ENCODE measurements at places on chromosomes 7 and 10.

DNA sequence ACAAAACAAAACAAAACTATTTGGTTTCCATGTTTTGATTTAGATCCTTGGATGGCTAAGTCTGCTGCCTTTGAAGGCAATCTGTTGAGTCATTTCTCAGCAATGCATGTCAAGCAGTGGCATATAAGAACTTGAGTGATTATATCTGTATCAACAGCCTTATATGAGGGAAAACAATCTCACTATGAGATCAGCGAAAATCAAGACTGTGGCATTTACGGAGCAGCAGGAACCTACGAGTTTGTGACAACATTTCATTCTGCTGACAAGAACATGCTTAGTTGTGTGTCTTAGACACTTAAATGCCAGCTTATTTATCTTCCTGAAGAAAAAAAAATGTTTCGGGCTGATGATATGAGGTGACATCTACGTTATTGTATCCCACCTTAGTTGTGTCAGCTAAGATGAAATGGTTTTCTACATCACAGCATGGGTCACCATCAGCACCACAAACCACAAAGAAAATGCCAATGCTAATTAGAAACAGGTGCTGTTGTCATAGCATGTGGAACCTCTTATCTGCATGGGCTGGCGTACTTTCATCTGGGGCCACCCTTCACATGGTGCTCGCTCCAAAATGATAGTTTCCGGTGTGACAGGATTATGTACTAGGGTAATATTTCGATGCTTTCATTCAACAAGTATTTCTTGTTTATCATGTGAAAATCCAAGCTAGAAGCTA, 1085.5 kb downstream of the SORCS1 start:
- peak; percentile 49 for DNase-seq

- no peak for DNase-seq
These were observed 35.3 kb upstream of the ZNF92 start for GRCh38 chr7:65338346-65338745.

GRCh38 chr7:147803606-147804005, 787.0 kb upstream of the C7orf33 start:
- DNase-seq: no peak

DNA sequence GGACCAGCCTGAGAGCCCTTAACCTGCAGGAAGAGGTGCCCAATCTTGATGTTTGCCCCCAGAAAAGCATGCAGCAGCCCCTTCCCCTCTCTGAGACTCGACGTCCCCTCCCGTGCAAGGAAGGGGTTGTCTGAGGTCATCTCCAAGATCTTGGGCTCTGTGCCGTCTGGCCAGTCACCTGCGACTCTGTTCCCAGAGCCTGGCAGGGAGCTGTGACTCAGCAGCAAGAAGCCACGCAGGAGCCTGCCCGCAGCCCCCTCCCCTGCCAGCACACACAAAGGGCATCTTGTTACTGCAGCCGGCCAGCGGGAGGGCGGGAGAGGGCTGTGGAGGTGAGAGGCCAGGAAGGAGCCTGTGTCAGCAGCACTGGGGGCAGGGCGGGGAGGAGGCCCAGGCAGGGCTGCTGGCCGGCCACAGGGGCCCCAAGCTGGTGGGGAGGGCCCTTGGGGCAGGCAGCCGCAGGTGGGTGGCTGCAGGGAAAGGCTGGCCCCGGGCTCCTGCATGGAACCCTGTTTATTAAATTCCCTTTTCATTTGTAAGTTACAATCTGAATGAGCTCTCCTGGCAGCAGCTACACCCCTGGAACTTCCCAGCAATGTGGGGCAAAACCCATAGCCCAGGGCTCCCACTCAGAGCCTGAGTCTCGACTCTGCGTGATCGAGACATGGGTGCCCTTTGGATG, 103.7 kb upstream of the ZMIZ1 start:
- DNase-seq: peak; percentile 34

GRCh38 chr10:44723082-44723481, 188.1 kb upstream of the TMEM72 start:
- no peak for DNase-seq

DNA sequence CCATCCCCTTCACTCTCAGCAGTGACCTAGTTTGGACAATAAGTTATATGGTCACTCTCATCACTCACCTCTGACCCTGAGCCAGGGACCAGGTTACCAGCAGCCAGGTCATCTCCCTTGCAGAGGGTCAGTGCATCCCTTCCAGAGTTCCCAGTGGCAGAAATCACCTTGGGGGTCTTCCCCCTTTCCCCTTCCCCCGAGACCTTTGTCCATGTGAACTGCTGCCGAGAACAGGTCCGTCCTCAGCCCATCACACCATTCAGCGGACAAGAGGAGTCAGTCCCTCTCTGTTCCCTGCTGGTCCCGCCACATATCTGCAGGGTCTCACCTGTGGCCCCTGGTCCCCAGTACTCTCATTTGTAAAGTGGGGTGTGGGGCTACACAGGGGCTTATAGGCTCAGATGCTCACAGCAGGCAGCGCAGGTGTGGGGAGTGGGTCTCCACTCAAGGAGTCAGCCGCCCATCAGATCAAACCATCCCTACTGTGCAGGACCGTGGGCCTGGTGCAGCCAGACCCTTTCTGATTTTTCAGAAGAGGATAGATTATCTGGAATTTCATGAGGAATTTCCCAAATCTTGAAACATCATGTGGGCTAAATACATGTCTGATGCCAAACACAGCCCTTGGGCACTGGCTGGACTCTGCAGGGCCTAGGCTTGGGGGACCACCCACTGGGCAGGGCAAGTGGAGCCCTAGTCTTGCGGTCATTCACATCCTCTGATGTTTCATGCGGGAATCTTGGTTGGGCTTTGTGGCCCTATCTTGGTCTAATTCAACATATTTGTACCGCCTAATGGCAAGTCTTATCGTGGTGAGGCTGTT, 6.5 kb downstream of the DEPP1 start:
- no peak for DNase-seq

DNA sequence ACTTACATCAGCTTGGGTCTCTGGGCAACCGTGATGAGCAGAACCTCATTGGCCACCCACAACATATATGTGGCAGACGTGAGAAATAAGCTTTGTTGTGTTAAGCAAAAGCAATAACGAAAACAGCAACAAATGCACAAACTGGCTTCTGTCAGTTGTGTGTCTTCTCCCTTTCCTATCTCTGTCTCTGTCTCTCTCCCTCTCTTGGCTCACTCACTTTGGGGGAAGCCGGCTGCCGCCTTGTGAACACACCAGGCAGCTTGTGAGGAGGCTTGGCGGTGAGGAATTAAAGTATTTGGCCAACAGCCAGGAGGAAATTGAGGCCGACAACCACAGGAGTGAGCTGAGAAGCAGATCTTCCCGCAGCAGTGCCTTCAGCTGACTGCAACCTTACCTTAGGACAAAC, 21.9 kb upstream of the CDCA7L start:
- DNase-seq: no peak

DNA sequence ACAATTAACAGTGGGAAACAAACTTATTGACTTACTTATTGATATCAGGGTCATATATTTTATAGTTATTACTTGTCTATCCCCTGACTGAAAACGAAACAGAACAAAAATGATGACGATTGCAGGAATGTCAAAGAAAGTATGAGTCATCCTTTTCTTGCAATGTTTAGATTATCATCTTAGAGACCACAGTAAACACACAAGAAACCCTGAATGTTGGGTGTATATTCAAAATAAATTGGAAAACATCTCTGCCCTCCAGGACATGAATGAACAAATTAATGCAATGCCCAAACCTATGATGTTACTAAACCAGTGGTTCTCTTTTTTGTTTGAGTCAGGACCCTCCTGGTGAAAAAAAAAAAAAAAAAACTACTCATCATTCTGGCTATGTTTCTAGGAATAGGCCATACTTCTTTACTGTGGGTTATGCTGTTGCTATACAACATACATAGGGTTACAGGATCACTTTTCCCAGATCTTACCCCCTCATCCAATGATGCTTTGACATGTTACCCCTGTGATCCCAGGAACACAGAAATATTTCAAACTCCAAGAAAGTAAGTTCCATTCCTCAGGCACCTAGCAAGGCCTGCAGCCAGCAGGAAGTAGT, 623.4 kb upstream of the IGFBP3 start:
- peak; percentile 77 for DNase-seq

GRCh38 chr7:52074071-52074470, 757.5 kb upstream of the COBL start:
- DNase-seq: no peak

GRCh38 chr10:78578929-78579328, 489.8 kb upstream of the ZMIZ1 start:
- DNase-seq: no peak

DNA sequence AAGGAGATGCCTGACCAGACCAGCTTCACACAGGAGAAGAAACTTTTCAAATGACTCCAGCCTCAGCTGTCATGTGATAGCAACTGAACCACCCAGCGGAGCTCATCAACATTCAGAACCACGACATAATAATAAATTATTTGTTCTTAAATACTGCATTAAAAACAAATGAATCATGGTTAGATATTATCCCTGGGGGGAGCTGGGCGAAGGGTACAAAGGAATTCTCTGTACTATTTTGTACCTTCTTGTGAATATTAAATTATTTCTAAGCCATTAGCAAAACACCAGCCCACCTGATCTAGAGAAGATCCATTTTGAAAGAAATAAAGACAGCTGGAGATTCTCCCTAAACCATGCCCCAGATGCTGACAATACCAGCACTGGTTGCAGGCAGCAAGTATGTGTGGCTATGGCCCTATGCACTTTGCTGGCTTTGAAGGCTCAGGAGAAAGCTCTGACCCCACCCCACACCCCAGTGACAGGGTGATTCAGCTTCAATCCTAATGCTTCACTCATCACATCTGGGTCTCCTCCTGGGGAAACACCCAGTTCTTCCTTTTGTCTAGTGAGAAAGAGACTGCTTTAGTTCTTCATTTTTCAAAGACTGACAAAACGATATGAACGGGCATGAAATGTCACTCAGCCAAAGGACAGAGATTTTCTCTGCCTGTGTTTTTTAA, 45.5 kb upstream of the NKX2-3 start:
- DNase-seq: no peak

- no peak for DNase-seq
These were observed 22.8 kb upstream of the SAMD8 start for GRCh38 chr10:75088640-75089039.

- DNase-seq: no peak
These were observed 44.5 kb downstream of the CAMK1D start for GRCh38 chr10:12393831-12394230.

GRCh38 chr10:122495406-122496340, 34.3 kb downstream of the HTRA1 start:
- DNase-seq: no peak

DNA sequence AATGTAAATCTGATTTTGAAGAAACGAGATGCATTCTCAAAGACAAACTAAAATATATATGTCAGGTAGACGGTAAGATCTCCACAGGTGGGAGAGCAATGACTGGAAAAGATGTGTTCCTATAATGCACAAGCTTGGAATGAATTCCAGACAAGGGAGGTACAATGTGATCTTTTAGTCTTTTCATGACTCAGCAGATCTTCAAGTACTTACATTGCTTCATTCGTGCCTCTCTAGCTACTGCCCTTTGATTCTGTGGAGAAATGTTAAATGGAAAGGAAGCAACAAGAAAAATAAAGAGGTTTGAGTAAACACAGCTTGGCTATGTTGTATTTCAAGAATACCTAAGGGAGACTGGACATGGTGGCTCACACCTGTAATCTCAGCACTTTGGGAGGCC, 106.6 kb downstream of the GAD2 start:
- DNase-seq: no peak

DNA sequence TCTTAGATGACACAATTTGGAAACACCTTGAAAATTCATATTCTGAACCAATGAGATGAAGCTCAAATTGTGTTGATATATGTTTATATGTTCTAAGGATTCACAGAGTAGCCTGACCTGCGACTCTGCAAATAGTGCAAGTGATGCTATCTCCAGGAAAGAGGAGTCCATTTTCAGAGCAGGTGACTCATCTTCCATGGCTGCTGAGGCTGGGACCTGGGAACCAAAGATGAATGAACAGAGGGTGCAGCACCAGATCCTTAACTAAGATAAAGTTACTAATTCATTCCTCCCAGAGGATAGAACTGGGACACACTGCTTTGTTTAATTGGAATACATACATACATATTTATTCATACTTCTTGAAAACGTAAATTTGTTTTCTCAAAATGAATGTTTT, 240.6 kb upstream of the SEMA3C start:
- DNase-seq: peak; percentile 71

GRCh38 chr10:32139223-32140073, 83.2 kb upstream of the KIF5B start:
- DNase-seq: peak; percentile 95

- peak; percentile 51 for DNase-seq
These were observed 866 bp downstream of the CNOT4 start for GRCh38 chr7:135508883-135509588.

GRCh38 chr7:107792364-107792763, 10.7 kb downstream of the SLC26A3 start:
- DNase-seq: no peak

DNA sequence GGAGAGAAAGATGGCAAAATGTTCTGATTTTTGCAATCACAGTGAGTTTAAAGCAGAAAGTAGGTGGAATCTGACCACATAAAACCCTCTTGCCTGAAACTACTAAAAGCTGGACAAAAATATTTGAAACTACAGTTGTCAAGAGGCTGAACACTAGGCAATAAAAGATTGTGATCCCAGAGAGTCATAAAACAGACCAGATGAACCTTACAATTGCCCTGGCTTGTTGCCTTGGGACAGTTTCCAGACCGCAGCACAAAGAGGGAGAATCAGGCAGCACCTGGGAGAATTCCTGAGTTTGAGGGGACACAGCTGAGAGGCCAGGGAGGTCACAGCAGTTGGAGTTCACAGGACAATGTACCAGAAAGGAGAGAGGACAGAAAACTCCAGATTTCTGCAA, 107.3 kb upstream of the NANOS1 start:
- peak; percentile 6 for DNase-seq

DNA sequence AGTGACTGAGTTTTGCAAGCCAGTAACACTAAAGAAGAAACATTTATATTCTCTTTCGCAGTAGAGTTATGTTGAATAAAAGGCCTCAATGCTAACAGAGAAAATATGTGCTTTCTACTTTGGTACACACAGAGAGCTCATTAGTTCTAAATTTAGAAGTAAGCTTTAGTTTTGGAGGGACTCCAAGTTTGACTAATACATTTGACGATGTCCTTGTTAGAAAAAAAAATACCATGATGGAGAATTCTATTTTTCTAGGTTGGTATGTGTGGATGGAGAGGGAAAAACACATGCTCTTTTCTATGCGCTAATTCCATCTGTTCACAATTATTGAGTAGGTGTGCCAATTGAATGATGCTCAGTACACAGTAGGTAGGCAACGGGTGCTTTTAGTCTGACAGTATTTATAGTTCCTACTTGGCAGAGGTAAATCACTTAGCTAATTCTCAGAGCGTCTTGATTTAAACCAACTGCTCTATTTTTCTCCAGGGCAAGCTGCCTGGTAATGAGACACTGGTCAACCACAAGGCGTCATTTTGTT, 327.2 kb upstream of the AKR1E2 start:
- DNase-seq: peak; percentile 79

GRCh38 chr7:31310321-31310935, 30.1 kb downstream of the NEUROD6 start:
- no peak for DNase-seq

- DNase-seq: no peak
These were observed 638.1 kb upstream of the CNTNAP2 start for GRCh38 chr7:145478541-145478940.

Measured in EL (cell line).